ENCODE measurements at places on chromosomes 3 and 15. TPM values are rescaled to one million over a fixed set of nuclear protein-coding genes. Genes with fewer than 3 reads are reported as not detected.

SLC28A1 gene
- not detected for total RNA-seq

VIPR1 gene
- total RNA-seq: not detected

PLSCR2 gene
- not detected for total RNA-seq

EXD1 gene
- under 0.01 TPM for total RNA-seq

ERICH6 gene
- total RNA-seq: not detected

CELSR3 gene
- 0.89 TPM for total RNA-seq

ZCWPW2 gene
- total RNA-seq: 0.74 TPM

EPHA3 gene
- total RNA-seq: 17.0 TPM

COL6A5 gene
- under 0.01 TPM for total RNA-seq

GOLGA6L1 gene
- total RNA-seq: not detected

PLCD1 gene
- total RNA-seq: 13.4 TPM

LRTM1 gene
- not detected for total RNA-seq

REC114 gene
- not detected for total RNA-seq

NPAP1 gene
- total RNA-seq: not detected

CACNA1D gene
- not detected for total RNA-seq

MORC1 gene
- not detected for total RNA-seq

MCTP2 gene
- 25.3 TPM for total RNA-seq

CACNA2D2 gene
- not detected for total RNA-seq

UBL7 gene
- 24.9 TPM for total RNA-seq

ATP2B2 gene
- total RNA-seq: not detected

SLC9C1 gene
- total RNA-seq: 0.30 TPM

C3orf49 gene
- total RNA-seq: not detected

TRH gene
- total RNA-seq: not detected

SLC28A2 gene
- not detected for total RNA-seq

PARP16 gene
- total RNA-seq: 3.5 TPM

CRYBG3 gene
- 46.2 TPM for total RNA-seq

C2CD4B gene
- not detected for total RNA-seq

LYZL4 gene
- not detected for total RNA-seq

TJP1 gene
- total RNA-seq: 50.5 TPM

ARPIN gene
- 8.6 TPM for total RNA-seq

MUSTN1 gene
- total RNA-seq: not detected

IL5RA gene
- not detected for total RNA-seq

CPLX3 gene
- not detected for total RNA-seq

Data from smooth muscle cell of the umbilical artery (primary cell).